ENCODE measurements at places on chromosomes 16 and 17.

- DNase-seq = no peak
These were observed 38.2 kb upstream of the ICAM2 start for GRCh38 chr17:64058621-64059020.

- DNase-seq = no peak
These were observed 13.7 kb downstream of the CAMKK1 start for GRCh38 chr17:3879186-3879585.

GRCh38 chr17:79338604-79339003, 264.0 kb downstream of the ENGASE start:
- no peak for DNase-seq

DNA sequence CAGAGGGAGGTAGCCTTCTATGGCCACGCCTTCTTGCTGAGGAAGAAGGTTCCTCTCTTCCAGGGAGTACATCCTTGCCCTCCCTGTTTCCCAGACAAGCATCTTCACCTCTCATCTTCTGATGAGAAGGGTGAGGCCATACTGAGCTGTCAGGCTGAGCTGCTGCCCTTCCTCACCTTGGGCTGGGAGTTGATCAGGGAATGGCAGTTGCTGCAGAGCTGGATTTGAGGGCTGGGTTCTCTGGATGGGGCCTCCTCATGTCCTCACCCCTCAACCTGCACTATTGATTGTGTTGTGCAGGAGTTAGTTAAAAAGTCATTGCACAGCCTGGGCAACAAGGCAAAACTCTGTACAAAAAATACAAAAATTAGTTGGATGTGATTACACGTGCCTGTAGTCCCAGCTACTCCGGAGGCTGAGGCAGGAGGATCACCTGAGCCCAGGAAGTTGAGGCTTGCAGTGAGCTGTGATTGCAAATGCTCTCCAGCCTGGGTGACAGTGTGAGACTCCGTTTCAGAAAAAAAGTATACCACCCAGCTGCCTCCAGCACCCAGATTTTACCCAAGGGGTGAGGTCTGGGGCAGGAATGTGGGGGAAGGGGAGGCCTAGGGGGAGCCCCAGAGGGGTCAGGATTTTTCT, 2.0 kb downstream of the ERBB2 start:
- no peak for DNase-seq

DNA sequence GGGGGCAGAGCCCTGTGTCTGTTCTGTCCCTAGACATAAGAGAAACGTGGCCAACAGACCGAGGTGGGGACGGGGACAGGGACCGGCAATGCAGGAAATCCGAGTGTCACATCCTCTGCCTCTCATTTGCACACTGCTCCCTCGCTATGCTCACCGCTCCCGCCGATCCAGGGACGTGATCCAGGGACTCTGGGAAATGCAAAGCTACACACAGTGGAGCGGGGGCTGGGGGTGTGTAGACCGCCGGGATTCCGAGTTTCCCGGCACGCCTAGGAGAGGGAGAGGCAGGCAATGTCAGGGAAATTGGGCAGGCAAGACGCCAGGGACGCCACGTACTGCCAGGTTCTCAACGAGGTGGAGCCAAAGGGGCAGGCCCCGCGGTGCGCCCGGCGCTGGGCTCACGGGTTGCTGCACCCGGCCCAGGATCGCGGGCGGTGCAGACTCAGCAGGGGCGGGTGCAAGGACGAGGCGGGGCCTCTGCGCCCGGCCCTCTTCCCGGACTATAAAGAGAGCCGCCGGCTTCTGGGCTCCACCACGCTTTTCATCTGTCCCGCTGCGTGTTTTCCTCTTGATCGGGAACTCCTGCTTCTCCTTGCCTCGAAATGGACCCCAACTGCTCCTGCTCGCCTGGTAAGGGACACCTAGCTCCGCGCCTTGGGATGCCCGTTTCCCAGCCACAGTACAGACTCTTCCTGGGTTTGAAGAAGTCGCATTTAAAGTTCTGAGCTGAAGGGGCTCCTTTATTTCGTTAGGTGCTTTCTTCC, at the start of gene MT1X:
MT1X (plus strand) TSS at position 532 of the 764 bp plus-strand sequence; CDS start at position 603, 71 bp downstream.
- peak; percentile 69 for DNase-seq

DNA sequence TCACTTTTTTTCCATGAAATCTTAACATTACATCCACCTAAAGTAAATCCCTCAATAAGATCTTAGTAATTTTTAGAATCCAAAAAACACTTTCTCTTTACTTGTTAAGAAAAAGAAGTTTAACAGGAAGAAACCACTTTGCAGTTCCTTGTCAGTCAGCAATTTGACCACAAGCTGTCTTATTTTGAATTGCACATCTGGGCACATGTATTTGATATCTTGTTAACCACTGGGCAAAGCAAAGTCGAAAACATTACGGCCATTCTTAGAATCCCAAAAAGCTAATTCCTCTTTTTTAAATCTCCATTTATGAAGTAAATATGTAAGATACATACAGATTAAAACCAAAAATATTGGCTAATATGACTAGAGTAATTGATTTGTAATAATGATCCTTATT, 1.1 kb downstream of the ABCA10 start:
- DNase-seq = no peak

- no peak for DNase-seq
These were observed 971 bp downstream of the MINK1 start for GRCh38 chr17:4833941-4834680.

GRCh38 chr17:18161207-18162145, 22.2 kb upstream of the ALKBH5 start:
- DNase-seq = no peak

DNA sequence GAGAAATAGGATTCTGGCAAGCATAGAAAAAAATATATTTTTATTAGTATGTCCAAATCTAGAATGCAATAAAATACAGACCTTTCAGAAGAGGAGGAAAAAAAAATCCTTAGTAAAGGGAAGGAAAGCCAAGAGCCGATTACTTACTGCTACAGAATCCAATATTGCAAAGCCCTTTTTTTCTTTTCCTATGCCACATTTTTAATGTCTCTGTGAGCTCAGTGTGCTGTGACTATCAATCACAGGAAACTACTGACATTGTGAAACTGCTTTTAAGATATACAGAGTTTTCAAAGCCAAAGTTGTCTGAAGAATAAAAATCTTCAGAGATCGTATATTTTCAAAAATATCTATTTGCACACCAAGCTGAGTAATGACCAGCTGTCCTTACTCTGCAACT, 120.4 kb downstream of the CHD9NB start:
- no peak for DNase-seq

DNA sequence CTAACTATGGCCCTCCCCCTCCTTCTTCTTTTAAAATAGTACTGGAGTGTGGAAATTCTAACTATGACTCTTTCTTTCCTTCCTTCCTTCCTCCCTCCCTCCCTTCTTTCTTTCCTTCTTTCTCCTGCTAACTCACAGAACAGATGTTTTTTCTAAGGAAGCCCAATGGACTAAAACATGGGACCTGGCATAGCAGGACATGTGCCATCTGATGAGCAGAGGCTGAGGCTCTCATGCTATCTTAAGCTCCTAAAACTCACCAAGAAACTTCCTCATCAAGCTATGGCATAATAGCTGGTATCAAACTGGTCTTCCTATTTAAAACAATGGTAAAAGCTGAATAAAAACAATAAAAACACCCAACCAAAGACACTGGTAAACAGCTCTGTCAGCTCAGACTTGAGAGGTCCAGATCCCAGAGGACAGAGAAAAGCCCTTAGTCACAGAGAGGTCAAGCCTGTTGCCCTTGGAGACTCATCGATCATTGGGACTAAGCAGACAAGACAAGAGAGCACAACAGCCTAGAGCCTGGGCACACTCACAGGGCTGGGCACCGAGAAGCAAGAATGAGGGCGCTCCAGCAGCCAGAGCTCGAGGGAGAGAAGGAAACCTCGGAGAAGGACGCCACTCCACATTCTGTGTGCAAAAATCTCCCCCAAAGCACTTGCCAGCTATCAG, 27.6 kb downstream of the SLC38A10 start:
- DNase-seq = no peak

DNA sequence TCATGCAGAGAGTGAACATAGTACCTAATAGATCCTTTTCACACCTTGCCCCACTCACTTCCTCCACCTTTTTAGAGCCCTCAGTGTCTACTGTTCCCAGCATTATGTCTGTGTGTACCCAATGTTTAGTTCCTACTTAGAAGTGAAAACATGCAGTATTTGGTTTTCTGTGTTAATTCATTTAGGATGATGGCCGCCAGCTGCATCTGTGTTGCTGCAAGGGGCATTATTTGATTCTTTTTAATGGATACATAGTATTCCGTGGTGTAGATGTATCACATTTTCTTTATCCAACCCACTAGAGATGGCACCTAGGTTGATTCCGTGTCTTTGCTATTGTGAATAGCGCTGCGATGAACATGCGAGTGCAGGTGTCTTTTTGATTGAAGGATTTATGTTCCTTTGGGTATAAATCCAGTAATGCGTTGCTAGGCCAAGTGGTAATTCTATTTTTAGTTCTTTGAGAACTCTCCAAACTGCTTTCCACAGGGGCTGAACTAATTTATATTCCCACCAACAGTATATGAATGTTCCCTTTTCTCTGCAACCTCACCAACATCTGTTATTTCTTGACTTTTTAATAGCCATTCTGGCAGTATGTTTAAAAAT, 47.1 kb downstream of the HLF start:
- no peak for DNase-seq

- no peak for DNase-seq
These were observed 163.8 kb downstream of the GSG1L start for GRCh38 chr16:27899736-27900135.

- no peak for DNase-seq
These were observed 188.2 kb upstream of the HSBP1 start for GRCh38 chr16:83619381-83620150.

DNA sequence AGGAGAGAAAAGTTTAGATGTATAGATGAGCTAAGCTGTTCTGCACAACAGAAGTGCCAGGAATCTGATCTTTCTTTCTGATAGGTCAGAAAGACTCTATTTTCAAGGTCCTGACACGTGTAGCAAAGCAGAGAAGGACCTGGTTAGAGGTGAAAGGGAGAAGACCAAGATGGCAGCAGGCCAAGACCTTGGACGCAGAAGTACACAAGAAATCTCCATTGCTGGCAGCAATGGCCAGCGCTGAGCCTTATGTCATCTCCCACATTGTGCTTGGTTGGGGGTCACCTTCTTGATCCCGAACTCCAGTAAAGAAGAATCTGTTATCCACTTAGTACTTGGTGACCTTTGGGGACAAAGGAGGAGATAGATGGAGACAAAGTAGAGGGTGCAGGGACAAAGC, 41.8 kb upstream of the AKAP1 start:
- DNase-seq = no peak

- DNase-seq = no peak
These were observed 126.3 kb downstream of the ABCC1 start for GRCh38 chr16:16075488-16076422.

GRCh38 chr17:2237950-2238349, 65.6 kb downstream of the SMG6 start:
- DNase-seq = no peak

DNA sequence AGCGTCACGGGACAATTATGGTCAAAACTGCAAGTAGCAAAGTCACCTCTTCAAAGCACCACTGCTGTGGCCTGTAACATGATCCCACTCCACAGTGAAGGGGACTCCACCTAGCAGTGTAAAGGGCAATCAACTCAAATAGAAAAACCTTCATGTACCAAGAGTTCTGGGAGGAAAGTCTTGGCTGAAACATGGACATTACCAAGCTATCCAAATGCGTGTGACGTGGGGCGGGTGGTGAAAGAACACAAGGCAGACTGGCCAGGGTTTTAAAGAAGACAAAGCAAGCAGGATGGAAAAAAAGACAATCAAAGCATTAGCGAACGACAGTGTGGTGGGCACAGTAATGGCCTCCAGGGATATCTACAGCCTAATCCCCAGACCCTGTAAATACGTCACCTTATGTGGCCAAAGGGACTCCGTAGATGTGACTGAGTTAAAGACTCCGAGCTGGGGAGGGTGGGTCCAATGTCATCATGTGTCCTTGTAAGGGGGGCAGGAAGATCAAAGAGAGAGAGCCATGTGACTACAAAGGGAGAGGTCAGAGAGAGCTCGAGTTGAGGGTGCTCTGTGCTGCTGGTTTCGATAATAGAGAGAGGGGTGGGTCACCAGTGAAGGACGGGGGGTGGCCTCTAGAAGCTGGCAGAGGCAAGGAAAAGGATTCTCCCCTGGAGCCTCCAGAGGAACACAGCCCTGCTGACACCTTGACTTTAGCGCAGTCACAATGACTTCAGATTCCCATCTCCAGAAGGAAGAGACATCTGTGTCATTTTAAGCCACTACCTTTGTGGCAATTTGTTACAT, 6.0 kb downstream of the HSDL1 start:
- no peak for DNase-seq

DNA sequence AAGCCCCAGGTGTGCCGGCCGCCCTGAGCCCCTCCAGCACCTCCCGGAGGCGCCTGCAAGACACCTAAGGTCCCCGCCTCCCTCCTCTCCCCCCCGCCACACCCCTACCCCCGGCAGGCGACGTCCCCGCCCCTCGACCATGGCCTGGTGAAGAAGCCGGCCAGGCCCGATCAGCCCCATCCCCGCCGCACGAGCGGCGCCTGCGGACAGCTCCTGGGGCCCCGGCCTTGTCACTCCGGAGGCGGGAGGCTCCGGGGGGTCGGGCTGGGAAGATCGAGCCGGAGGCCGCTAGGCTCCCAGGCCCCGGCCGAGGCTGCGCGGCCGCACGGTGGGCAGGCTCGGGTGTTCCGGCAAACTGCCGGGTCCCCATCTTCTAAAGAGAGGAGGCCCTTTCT, 405 bp upstream of the ACE start:
- no peak for DNase-seq

DNA sequence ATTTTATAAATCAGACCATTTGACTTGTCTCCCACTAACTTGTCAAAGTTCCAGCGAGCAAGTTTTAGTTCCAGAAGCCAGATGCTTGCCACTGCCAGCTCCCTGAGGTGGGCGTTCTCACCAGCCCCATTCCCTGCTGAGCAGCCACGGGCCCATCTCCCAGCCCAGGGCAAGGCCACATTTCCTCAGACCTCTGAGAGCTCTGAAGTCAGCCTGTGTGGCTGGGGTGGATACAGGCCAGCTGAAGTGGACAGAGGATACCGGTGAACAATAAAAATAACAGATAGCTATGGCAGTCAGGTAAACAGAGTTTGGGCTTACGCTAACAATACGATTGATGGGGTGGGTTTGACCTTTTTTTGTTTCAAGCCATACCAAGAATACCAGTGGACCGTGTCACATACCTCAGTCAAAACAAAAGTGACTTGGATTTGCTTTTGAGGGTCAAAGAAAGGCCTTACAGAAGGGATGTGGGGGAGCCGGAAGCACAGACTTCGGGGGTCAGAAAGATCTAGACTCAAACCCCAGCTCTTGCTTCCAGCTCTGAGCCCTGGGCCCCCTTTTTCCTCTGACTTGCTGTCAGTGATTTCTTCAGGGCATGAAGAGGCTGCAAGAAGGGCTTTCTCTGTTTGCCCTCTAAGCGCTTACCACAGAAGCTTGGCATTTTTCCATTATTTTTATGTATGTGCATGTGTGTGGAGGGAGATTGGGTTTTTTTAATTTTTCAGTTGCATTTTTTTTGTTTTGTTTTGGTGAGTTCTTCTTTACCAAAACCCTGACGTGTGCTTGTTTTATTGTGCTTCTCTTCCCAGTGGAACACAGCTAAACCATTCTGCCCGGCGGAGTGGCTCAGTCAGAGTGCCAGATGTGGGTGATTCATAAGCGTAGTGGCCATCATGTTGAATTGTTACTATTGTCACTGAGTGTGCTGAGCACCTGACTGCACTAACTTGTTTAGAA, 109.9 kb downstream of the GNAO1 start:
- no peak for DNase-seq

Measured in right renal pelvis (tissue), 4 donors.